ENCODE measurements at places on chromosomes 4 and X.

- DNase-seq = peak; percentile 51
Observed at GRCh38 chrX:10633722-10634121, 13.3 kb upstream of the MID1 start.

- DNase-seq = no peak
Observed at GRCh38 chr4:15376594-15376993, 51.2 kb upstream of the C1QTNF7 start.

DNA sequence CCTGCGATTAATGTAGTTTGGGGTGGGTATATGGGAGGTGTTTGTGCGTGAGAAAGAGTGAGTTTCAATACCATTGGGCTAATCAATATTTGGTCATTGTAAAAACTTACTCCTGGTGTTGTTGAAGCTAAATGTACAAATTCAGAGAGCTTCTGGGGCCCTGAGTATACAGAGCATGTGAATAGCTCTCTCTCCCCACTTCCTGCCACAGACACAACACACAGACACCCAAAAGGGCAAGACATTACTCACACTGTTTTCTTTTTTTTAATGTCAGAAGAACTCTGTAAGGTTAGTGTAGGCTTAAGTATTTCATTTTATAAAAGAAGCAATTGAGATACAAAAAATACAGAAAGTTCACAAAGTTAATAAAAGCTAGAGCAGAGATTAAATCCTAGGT is 151.3 kb upstream of the KCNIP4 start:
- no peak for DNase-seq

- peak; percentile 12 for DNase-seq
Observed at GRCh38 chrX:119989905-119990555, 46.5 kb upstream of the NKAP start.

DNA sequence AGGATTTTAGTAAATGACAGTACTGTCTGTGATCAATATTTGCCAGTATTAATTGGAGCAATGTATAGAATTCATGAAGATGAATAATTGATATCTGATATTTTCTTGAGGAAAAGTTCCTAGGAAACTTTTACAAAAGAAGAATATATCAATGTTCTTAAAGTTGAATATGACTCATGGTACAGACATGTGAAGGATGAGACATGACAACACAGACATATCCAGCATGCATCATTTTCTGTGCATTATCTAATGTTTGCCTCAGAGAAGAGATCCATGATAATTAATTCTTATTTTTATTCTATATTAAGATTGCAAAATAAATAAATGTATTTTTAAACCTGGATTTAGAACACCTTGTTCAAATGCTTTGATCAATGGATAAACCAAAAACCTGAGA is 452.9 kb upstream of the EPHA5 start:
- DNase-seq = no peak

DNA sequence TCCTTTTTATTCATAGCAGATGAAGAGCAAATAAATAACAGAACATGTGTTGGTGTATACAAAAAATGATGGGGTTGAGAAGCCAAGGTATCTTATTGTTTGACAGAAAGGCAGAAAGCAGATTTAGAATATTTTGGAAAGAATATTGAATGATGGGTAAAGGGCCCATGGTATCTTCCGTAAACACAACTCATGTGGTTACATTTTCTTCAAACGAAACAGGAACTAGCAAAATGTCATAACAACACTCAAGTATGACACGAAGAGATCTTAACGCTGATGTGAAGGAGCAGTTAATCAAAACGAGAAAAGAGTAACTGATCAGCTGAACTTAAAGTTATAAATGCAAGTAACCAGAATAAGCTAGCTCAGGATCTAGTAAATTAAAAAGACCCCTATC is 195.7 kb upstream of the GK2 start:
- DNase-seq = no peak

DNA sequence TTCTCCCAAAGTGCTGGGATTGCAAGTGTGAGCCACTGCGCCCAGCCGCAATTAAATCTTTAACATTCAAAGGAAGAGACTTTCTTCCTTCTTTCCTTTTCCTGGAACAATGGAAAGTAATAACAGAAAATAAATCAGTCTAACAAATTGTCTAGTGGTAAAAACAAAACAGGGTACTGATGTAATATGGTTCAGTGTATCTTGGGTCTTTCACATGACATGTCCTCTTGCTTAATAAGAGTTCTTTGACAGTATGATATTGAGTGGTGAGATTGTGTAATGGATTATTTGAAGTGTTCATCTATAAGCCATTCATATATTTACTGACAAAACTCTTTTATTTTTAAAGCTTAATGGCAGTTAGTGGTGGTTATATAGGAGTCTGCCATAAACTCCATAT is 256.6 kb downstream of the SPRY1 start:
- no peak for DNase-seq

- DNase-seq = peak; percentile 75
Observed at GRCh38 chrX:54808109-54808604, 612 bp downstream of the MAGED2 start.

DNA sequence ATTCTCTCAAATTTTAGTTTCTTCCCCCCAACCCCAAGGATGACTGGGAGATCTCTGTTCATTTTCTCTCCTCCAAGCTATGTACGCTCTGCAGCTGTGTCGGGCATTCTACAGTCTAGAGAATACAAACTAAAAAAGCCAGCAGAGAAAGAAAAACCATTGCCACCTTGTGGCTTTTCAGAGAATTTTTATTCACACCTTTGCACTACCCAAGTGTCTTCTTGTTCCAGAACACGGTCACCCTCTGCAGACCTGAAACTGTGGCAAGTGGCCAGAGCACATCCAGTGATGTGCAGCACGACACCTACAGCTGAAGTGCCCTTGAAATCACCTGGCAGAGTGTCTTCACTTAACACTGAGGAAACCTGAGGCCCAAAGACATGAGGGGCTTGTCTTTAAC is 68.6 kb downstream of the CHST7 start:
- DNase-seq = no peak

DNA sequence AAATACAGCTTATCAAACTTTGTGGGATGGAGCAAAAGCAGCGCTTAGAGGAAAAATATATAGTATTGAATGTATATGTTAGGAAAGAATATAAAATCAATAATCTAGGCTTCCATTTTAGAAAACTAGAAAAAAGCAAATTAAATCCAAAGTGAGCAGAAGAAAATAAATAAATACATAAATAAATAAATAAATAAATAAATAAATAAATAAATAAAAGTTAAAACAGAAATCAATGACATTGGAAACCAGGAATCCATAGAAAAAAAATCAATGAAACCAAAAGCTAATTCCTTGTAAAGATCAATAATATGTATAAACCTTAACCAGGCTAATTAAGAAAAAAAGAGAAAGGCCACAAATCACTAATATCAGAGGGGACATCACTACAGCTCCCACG is 141.8 kb upstream of the C1QTNF7 start:
- DNase-seq = no peak

GRCh38 chrX:13090339-13091110 is 46.1 kb upstream of the FAM9C start:
- DNase-seq = no peak

- DNase-seq = no peak
Observed at GRCh38 chr4:84647312-84647884, 64.5 kb downstream of the CDS1 start.

- no peak for DNase-seq
Observed at GRCh38 chr4:19416146-19416545, 835.6 kb upstream of the SLIT2 start.

GRCh38 chrX:51866210-51866609 is 27.2 kb upstream of the MAGED1 start:
- DNase-seq = no peak

- DNase-seq = no peak
Observed at GRCh38 chr4:1375051-1375721, 28.2 kb downstream of the UVSSA start.

DNA sequence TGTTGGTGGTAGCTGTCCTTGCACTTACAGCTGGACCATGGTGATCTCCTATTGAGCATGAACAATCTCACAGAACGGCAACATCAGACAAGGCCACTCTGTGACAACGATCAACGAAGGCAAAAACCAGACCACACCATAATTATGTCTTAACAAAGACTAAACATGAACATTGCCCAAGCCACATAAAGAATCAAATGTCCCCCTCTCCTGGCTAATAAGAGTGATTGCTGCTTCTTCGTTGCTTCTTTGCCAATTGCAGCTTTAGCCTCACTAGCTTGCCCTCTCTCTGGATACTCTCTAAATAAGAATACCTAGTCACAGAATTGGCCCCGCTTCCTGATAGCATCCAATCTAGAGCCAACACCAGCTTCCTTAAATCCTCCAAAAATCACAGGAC is 41.5 kb upstream of the PGRMC1 start:
- no peak for DNase-seq

GRCh38 chrX:154399527-154400368 is 1.6 kb downstream of the RPL10 start:
- no peak for DNase-seq

DNA sequence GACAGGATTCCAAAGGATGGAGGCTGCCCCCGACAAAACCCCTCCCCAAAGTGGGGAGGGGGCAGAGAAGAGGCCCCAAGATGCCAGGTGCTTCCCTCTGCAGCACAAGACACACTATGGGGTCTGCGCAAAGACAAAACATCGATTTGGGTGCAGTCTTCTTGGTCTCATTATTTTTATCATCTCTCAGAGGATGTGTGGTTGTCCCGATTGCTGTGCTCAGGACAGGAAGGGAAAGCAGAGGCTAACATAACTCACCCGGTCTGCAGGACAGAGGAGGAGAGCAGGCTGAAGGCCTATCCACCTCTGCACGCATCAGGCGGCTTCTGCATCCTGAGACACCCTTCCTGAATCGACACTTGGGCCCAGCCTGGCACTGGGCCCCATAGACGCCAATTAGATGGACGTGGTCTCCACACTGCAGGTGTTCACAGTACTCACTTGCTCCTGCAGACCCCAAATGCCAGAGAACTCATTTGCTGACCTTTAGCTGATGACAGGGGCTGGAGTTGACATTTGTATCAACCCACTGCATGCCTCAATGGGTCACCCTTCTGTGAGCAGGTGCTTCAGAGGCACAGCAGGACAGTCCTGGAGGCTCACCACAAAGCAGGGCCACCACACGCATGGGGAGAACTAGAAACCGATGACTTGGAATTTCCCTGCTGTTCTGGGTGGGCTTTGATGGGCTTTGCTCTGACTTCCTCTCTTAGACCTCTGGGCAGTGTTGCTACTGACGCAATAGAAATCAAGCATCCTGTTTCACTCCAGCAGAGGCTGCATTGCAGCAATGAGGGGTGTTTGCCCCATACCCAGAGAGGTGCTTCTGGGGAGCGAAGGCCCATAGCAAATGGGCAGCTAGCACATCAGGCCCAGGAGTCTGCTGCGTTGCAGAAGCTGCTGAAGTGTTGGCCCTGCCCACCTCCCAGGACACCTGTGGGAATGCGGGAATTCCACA is 96.3 kb upstream of the ENPP6 start:
- no peak for DNase-seq

DNA sequence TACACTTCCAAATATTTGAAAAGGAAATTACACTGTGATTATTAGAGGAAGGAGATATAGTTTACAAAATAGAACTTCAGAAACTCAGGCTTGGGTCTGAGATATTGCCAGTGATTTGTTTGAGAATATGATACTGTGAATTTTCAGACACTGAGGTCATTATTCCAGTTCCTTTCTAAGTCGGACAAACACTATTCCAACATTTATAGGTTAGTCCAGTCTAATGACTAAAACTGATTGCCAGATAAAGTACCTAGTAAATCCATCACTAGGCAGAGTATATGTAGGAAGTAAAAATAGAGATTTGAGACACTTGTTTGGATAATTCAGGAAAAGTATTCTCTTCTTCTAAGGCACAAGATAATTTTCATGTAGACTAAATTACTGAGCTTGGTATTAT is 13.2 kb downstream of the MTTP start:
- no peak for DNase-seq

DNA sequence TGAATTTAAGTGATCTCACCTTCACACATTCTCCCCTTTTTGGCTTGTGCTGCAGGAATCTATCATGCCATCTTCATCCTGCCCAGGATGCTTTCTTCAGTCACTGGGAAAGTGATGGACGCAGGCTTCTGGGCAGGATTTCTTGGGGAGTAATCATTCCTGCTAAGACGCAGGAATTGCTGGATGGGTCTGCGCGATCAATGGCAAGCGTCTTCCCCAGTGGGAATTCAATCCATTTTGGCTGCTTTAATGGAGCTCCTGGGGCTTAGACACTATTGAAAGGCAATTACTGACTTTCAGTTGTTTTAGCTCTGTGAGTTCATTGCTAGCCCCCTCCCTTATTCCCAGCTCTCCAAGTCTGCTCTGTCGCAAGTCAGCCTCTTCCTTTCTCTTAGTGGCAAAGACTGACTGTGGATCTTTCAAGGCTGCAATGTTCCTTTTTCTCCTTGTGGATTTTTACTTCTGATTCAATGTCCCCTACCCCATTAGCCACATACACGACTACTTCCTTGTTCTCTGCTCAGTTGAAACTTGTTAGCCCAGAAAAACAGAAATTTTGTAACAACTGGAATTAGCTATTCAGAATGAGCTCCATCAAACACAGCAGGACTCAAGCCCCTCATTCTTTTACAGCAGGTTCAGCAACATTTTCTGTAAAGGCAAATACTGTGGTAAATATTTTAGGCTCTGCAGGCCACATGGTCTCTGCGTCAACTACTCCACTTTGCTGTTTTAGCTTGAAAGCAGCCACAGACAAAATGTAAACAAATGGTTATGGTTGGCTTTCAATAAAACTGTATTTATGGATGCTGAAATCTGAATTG is 154.9 kb downstream of the ASB9 start:
- DNase-seq = no peak

- DNase-seq = no peak
Observed at GRCh38 chr4:166673911-166674310, 560.4 kb downstream of the SPOCK3 start.

DNA sequence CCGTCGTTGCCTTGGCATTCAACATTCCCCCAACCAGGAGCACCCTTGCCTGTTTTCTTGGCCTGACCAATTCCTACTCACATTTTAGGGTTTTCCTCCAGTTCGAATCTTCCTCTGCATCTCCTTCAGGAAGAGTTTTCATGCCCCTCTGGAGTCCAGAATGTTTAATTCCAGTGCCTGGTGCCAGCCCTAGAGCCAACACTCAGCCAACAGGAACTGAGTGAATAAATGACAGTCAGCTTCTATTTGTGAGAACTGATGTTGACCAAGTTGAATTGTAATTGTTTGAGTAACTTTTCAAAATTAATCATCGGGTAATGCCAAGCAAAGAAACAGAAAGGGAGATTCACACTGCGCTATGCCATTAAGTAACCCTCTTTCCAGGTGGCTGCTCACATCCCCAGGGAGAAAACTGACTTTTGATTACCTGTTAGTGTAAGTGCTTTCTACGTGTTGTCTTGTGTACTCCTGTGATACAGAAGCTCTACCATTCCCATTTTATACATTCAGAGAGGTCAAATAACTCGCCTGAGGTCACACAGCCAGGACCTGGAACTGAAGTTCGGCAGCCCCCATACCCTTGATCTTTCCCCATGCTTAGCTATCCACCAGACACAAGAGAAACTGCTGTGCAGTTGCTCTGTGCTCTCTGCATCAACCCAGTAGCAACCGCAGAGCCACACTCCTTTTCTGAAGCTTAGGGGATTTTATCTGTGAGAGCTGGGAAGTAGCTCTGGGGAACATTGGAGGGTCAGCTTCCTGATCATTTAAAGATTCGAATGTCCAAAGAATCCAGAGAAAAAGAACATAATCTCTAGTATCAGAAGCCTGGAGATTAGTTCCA is 19.0 kb upstream of the SLC2A9 start:
- DNase-seq = no peak

All from ureter (tissue), 1 donor.